Substantia nigra (tissue), 51 donors: ENCODE measurements at places on chromosomes 7 and 10.
A peak's percentile ranks its signal among the peaks of the same experiment; 100 is the strongest.

- peak; percentile 42 for DNase-seq
Measured at GRCh38 chr10:50417886-50418830, 166.8 kb upstream of the ASAH2 start.

- DNase-seq, result no peak
Measured at GRCh38 chr10:98242823-98243222, 25.2 kb downstream of the LOXL4 start.

GRCh38 chr7:149197675-149198074 lies 2.3 kb downstream of the ZNF282 start:
- DNase-seq, result no peak

DNA sequence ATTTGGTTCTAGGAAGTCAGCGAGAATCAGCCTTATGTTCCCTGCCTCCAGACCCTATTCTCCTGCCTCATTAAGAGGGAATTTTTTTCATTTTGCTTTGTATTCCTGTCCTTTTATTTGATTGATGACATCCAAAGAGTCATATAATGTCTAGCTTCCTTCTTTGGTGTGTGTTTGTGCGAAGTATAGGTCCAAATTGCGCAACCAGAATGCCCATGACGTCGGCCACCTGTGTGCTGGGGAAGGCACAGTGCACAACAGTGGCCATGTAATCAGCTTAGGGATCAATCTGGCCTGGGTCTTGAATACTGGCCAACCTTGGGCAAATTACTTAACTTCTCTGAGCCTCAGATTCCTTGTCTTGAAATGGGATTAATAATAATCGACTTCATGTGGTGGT lies 206.2 kb downstream of the VTI1A start:
- no peak for DNase-seq

DNA sequence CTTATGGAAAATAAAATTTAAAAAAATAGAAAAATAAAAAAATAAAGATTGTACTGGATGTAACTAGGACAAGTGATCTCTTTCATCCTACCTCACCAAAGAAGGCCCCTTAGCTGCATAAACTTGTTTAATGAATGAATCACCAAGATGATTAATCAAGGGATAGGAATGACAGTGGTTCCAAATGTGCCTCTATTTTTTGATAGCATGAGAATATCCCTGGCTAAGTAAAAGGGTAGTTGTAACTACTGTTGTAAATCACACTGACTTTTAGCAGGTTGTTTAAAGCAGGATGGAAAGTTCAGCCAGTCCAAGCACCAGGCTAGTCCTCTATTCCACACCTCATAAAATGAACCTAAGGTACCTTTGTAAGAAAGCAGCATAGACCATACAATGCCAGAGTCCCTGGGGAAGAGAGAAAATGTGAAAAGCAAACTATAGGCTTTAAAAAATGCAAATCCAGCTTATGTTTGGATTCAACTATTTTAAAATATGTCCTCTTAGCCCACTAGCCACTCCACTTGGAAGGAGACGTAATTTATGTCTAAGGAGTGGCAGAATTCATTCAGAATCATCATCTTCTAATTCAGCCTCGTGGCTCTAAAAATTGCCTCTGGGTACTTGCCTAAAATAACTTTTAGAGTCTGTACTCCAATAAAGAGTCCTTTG lies 126.8 kb downstream of the SKIDA1 start:
- DNase-seq, result no peak

DNA sequence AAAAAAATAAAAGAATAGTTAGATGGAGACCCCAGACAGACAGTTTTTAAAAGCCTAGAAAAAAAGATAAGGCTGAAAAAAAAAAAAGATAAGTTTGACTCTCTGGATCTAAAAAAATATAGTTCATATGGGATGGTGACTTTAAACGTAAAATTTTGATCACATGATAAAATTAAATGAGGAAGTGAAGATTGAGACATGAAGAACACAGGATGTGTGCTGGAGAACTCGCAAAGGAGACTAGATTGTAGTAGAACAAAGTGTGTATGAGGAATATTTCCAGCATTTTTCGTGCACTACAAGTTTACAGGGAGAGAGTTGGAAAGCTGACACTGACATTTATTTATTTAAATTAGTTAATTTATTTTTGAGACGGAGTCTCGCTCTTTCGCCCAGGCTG lies 286.4 kb downstream of the PRPF18 start:
- no peak for DNase-seq

- DNase-seq, result no peak
Measured at GRCh38 chr7:22563032-22563501, 63.1 kb upstream of the STEAP1B start.

- no peak for DNase-seq
Measured at GRCh38 chr10:84138478-84139125, 707 bp upstream of the GHITM start.

DNA sequence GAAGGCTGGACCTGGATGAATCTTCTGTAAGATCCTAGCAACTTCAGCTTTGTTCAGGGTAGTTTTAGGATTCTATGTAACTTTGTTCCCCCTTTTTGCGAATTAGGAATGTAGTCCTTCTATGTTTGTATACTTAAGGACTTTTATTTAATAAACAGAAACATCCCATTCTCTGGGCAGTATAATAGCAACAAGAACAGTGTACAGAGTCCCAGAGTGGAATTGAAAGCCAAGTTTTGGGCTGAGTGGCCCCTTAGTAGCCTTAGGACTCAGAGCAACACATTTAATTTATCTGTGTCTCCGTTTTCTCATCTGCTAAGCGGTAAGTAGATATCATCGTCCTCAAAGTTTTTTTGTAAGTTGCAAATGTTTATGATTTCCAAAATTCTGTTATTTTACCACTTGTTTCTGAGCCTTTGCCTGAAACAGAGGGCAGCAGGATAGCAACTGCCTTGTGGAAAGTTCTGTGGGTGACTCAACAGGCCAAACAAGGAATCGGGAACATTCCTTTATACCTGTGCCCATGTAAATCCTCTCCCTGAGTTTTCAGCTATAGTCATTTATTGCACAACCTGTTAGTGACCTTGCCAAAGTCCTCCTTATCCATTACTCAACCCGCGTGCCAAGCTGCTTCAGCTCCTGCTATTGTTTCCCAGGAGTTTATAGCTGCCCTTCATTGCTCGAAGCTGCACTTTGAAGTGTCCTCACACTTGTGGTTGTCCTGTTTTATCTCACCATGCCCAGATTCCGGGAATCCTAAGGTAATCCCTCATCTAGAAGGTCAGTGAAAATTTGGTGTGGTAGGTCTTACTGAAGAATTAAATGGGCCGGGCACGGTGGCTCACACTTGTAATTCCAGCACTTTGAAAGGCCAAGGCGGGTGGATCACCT lies 199.1 kb upstream of the AHR start:
- no peak for DNase-seq

GRCh38 chr7:29815181-29816105 lies 9.1 kb downstream of the WIPF3 start:
- no peak for DNase-seq

DNA sequence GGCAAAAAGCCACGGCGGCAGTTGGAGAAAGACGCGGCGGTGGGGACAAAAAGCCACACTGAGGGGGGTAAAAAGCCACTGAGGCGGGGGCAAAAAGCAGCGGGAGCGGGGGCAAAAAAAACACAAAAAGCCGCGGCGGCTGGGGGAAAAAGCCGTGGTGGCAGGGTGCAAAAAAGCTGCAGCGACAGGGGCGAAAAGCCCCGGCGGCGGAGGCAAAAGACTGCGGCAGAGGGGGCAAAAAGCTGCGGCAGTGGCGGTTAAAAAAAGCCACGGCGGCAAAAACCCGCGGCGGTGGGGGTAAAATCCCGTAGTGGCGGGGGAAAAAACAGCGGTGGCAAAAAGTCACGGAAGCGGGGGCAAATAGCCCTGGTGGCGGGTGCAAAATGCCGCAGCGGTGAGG lies 527.3 kb downstream of the ZNF33B start:
- DNase-seq, result no peak

DNA sequence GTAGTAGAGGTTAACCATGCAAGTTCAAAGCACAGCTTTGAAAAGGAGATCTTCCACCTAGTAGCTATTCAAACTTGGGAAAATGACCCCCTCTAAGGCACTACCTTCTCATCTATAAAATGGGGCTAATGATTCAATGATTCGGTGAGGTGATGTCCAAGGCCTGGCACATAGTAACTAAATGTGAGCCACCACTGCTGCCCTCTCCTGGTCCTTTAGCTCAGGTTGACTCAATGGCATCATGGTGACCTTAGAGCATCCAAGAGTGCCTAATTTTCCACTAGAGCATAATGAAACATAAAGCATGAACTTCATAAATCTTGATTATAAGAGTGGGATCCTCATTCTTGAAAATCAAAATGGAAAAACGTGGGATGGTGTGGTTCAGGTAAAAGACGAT lies 16.3 kb upstream of the PLCE1 start:
- no peak for DNase-seq

- DNase-seq, result peak; percentile 23
Measured at GRCh38 chr10:27680006-27680557, 65.5 kb downstream of the MKX start.

- DNase-seq, result no peak
Measured at GRCh38 chr10:23490115-23490514, 51.2 kb downstream of the OTUD1 start.

GRCh38 chr10:61612450-61612849 lies 50.3 kb upstream of the CABCOCO1 start:
- no peak for DNase-seq

GRCh38 chr7:36606153-36606975 lies 117.9 kb downstream of the AOAH start:
- DNase-seq, result no peak

DNA sequence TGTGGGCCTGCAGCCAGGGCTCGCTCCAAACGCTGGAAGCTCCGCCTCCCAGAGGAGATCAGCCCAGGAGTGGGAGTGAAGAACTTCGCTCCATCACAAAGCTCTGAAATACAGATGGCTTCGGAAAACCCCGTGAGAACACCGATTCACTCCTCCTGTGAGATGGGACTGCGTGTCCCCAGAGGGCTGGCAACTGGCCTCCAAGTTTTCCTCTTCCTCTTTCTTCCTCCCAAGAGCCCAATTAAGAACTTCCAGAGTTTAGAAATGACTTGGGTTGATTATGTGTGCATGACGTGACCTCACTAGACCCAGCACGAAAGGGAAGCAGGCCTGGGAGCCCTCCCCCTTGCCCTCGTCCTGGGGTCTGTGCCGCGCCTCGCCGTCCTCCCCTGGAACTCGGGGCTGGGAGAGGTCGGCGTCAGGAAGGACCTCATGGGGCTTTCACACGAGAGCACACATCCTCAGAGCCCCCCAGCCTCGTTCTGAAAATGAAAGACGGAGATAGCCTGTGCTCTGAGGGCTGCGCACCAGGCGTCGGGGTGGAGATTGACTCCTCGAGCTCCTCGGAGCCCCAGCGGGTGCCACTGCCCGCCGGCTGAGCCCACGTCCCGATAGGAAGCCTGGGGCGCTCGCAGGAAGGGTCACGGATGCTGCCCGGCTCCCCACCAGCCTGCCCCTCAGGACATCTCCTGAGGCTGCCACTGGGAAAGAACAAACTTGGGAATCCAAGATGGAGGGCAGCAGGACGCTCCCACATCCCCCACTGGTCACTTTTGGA lies 37.8 kb downstream of the PTPRN2 start:
- no peak for DNase-seq

- no peak for DNase-seq
Measured at GRCh38 chr10:127921753-127922145, 14.8 kb downstream of the PTPRE start.

DNA sequence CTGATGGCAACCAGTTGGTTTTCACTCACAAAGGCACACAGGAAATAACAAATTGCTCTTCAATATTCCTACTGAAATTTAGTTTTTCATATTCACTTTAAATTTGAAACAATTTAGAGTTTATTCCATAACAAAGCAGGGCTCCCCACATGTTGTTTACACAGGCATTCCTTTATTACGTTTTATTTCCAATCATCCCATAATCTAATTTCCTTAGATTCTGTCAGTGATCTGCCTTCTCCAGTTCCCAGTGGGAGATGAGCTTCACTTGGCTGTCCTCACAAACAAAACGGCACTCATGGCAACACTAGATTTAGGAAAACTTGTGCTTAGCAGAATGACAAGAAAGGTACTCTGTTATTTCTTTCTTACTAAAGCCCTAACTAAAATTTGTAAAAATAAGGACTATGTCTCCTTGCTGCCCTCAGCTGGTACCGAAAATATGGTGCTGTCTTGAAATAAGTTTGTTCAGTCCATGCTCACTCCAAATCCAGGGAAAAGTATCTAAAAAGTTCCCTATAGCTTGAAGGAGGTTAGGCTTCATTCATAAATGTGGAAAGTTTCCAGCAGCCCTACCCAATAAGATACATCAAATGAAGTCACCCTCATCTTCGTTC lies 23.0 kb downstream of the PHYH start:
- DNase-seq, result no peak

- DNase-seq, result no peak
Measured at GRCh38 chr10:116984202-116984990, 20.6 kb downstream of the SHTN1 start.

- DNase-seq, result no peak
Measured at GRCh38 chr7:57381581-57381980, 68.4 kb upstream of the ZNF716 start.

DNA sequence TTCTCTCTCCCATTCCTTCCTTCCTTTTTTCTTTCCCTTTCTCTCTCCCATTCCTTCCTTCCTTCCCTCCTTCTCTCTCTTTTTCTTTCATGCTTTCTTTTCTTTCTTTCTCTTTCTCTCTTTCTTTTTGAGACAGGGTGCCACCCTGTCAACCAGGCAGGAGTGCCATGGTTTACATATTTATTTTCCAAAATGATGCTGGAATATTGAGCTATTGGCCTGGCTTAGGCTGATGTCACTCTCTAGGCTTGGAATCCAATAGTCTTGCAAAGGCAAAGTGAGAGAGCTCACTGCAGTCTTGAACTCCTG lies 159.1 kb downstream of the BAMBI start:
- DNase-seq, result no peak

DNA sequence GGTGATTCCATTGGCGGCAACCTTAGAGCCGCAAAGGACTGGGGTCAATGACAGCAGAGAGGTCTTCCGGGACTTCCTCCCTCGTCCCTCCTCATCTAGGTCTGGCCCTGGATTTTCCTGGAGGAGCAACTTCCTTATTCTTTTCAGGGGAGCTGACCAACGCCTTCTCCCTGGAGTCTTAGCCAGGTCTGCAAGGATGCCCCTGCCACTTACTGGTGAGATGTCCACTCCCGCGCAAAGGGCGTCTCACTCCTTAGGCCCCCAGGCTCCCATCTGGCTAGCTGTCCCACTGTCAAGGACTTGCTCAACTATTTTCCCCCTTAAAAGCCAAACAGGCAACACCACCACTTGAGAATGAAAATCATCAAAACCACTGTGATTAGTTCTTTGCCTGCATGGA lies 42.0 kb upstream of the NMT2 start:
- DNase-seq, result no peak

DNA sequence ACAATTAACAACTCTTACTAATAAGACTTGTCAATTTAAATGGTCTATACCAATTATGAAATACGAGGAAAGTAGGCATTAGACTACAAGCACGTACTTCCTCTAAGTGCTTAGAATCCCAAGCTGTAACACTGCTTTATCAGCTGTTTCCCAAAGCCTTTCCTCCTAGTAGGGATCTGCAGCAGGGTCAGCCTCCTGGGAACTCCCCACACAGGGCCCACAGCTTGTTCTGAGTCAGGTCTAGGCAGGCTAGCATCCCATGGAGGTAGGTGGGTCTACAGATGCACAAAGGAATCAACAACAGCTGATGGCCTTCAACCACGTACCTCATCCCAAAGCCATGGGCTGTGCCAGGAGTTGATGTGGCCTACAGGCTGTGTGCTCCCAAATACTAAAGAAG lies 14.7 kb downstream of the MMS19 start:
- no peak for DNase-seq
